Pancreas (tissue), 10 donors: ENCODE measurements at places on chromosomes 7 and 10.
A peak's percentile ranks its signal among the peaks of the same experiment; 100 is the strongest.

DNA sequence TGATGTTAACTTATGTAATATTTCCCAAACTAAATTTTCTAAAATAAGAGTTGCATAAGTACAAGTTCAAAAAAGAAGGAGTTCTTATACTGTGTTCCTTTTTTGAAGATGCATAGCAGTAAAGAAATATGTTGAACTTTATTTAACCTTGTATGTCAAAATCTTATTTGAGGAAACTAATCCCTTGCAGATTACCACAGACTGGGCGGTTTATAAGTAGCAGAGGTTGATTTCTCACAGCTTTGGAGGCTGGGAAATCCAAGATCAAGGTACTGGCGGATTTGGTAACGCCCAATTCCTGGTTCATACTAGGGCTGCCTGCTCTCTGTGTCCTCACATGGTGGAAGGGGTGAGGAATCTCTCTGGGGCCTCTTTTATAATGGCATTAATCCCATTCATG is 68.5 kb downstream of the GNAT3 start:
- no peak for DNase-seq

DNA sequence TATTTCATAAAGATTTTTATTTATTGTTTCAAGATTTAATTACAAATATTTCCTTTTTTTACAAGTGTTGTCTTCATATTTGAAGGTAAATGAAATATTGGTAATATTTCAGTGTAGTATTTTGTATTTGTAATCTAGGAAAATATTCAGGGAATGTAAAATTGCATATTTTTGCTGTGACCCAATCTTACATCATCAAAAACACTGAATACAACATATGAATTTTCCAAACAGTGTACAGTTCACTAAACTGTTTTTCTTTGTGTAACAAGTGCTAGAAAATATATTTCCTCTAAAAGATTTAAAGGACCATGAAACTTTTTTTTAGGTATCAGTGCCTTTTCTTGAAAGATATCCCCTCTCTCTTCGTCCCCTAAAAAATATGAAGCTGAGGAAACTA is 251.9 kb upstream of the KCND2 start:
- no peak for DNase-seq

- DNase-seq = no peak
These were observed 81.6 kb downstream of the CDK14 start for GRCh38 chr7:90677486-90678404.

DNA sequence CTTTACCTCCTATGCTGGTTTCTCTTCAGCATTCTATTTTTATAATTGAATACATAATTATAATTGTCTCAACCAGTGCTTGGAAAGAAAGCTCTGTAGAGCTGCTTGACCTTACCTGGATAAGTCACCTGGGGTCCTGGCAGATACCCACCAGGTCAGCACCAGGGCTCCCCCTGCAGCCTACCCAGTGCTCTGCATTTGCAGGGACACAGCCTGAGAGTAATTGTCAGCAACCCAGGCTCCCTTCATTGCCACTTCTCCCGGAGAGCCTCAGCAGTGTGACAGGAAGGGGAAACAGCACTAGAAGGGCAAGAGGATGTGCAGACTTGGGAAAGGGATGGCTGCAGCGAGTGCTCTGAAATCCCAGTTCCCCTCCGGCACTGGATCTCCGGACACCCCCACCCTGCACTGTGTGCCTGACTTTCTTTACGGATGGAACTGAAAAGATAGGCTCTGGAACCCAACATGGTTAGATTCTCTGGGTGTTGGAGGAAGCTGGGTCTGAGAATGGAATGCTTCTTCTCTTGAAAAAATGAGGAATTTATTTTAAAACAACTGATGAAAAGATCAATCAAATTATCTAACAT is 11.4 kb upstream of the PAX4 start:
- peak; percentile 83 for DNase-seq

- DNase-seq = no peak
These were observed 450.7 kb downstream of the SORCS1 start for GRCh38 chr10:106713846-106714245.

DNA sequence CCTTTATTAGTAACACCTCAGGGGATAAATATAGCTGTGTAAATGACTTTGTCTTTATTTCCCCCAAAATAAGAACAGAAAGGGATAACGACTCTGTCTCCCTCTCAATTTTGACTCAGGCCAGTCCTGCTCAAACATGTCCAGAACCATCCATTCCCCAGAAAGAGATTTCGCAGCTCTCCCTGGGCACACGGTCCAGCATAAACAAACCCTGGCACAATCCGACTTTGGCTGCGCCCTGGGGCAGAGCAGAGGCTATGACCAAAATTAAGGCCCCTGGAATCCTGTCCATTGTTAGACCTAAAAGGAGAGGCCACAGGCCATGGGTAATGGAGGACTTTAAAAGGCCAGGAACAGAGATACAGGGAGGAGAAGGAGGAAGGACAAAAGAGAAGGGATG is 99.1 kb downstream of the PRPF18 start:
- DNase-seq = no peak

DNA sequence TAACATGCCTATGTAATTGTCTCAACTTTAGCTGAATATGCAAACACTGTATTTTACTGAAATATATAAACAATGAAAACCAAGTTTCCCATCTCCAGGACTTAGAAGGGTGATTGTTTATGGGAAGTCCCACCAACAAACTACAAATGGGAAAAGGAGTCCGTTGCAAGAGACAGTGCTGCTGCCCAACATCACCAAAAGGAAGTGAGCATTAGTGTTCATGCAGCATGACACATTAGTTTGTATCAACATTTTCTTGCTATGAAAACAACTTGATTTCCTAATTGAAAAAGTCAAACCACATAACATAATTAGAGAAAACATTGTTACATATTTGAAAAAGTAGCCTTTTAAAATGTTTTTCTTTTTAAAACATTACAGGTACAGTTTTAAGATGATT is 138.5 kb downstream of the ZNF438 start:
- no peak for DNase-seq

DNA sequence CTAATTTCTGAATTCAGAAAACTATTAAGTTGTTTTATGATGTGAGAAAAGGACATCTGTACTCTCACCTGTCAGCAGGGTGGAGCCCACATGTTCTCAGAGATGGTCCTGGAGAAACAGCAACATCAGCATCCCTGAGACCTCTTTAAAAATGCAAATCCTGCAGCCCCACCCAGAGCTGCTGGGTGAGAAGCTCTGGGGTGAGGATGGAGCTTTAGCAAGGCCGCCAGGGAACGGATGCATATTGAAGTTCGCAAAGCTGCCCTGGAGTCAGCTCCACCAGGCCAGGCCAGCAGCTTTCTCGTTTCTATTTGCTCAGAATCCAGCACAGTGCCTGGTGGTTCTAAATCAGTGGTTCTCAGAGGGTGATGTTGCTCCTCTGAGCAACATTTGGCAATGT is 49.1 kb downstream of the PRKCQ start:
- no peak for DNase-seq

DNA sequence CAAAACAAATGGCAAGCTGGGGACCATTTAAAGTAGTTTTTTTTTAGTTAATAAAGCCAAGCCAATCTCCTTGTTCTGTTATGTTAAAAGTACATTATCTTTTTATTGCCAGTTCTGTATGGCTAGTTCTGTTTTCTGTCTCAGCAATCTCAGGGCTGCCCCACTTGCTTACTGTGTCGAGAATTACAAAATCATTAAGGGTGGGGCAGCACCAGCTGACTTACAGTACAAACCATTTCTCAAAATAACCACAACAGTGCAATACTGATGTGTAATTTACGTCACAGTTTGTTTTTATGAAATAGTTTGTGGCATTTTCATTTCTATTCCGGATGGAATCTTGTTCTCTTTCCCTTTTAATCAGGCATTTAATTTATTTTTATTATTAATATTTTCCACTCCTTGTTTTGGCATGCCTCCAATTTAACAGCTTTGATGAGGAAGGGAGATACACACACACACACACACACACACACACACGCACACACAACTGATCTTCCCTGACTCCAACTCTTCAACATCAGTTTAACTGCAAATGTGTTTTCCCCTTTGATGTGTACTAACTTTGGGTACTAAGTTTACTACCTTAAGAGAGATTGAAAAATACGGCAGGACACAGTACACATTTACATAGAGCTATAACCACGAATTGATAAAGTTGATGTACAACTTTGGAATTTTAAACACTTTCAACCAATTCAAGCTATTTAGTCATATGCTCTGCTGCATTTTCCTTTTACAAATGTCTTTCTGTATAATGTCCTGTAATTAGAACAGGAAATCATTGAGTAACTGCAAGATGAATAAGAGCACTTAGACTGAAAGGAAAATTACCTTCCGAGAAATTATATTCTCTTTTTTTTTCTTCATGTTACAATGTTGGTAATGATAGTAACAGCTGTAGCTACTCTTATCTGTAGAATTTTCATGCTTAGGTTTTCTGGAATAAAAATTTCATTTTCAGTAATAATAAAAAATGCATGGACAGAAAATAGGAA is 91.5 kb downstream of the ARID5B start:
- DNase-seq = no peak

GRCh38 chr10:16384021-16384420 is 52.8 kb upstream of the PTER start:
- DNase-seq = peak; percentile 38

GRCh38 chr7:114919587-114919986 is 2.3 kb upstream of the MDFIC start:
- DNase-seq = no peak

DNA sequence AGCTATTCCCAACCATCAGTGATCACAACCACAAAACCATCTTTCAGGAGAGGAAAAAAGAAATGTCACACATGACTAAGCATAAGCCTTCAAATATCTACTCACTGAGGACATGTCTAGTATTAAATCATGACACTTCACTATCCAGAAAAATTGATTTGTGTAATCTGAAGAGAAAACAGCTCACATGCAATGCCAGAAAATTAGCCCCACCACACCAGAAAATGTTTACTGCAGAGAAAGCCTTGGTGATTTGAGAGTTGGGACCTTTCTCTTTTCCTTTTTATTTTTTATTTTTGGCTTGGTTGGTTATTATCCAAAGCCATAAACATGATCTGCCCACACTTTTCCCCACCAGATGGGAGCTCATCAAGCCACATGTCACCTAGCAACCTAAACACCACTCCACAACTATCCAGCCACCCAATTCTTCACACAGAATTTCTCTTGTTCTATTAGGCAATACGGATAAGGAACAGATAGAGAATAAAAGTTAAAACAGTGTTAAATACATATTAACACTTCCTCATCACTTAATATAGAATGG is 3.1 kb downstream of the PARD3 start:
- DNase-seq = no peak

DNA sequence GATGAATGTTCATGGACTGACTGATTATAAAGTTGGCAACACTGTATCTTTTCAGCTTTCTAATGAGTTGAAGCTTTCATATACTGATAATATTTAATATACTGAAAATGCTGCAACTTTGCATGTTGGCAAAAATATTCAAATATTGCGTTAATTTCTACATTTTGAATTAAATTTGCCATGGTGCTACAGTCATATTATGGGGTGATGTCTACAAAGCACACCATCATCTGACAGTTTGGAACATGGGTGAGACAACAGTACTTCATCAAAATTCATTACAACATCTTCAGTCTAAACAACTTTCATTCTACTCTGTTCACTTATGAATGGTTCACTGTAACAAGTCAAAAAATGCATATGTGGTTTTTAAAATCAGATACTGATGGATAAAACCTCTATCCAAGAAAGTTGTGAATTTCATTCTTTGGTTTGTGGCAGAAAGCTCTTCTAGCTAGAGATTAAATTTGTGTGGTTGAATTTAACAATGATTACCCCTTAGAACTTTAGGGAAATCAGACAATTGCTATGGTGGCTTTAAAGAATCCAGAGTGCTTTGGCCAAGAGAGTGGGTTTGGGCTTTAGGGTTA is 136.4 kb downstream of the TMEM26 start:
- no peak for DNase-seq

DNA sequence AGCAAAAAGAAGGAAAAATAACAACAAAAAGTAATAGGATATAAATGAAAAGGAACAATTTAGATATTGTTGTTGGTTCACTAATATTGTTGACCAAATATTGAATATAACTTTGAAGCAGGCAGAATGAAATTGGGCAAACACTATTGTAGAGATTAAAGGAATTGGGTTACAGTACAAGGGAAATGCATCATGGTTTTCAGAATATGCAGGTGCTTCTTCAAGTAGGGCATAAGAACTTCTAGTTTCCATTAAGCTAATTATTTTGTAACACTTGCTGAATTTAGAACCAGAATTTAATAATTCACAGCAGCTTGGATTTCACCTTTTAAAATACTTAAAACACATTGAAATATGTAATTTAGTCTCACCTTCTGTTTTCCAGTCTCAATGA is 36.5 kb downstream of the RPA3 start:
- DNase-seq = no peak

GRCh38 chr7:1358376-1359050 is 100.8 kb downstream of the MICALL2 start:
- DNase-seq = no peak
